ENCODE measurements at places on chromosomes 3 and 15.

DNA sequence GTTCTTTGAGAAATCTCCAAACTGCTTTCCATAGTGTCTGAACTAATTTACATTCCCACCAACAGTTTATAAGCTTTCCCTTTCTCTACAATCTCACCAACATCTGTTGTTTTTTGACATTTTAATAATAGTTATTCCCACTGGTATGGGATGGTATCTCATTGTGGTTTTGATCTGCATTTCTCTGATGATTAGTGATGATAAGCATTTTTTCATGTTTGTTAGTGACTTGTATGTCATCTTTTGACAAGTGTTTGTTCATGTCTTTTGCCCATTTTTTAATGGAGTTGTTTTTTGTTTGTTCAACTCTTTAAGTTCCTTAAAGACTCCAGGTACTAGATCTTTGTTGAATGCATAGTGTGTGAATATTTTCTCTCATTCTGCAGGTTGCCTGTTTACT lies 116.6 kb upstream of the TSC22D2 start:
- no peak for DNase-seq

GRCh38 chr3:47715928-47716327 lies 65.8 kb downstream of the SMARCC1 start:
- no peak for DNase-seq

DNA sequence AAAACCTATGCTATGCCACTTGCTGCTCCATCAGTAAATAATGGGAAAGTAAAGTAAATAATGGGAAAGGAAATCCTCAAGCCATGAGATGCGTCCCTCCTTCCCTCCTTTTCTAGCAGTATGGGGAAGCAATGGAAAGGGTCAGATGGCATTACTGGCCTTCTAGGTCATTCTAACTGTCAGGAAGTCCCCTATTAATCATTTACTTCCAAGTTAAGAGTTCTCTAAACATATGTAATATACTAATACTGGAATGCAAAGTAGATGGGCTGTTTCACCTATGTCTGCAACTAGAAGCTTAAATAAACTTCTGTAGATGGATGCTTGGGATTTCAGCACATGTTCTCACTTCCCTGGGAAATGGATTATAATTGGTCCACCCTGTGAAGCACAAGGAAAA lies 55.9 kb downstream of the MDFIC2 start:
- DNase-seq = no peak

GRCh38 chr3:159910991-159911663 lies 77.5 kb upstream of the IL12A start:
- DNase-seq = no peak

- no peak for DNase-seq
Observed at GRCh38 chr3:194327218-194328052, 23.7 kb downstream of the CPN2 start.

DNA sequence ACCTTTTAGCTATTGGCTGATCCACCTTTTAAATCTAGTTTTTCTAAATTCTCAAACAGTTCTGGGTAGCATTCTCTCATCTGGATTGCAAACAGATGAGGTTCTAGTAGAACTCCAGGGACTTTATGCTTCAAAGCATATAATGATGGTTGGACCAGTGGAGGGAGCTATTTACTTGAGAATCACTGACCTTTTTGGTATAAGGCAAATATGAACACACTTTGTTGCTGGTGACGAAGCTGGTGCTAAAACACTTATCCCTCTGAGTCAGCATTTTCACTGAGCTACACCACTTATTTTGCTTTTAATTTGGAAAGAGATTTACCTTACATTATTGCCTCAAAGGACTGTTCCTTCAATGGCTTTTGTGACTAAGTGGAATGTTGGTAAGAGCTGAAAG lies 58.6 kb upstream of the SLITRK3 start:
- no peak for DNase-seq

DNA sequence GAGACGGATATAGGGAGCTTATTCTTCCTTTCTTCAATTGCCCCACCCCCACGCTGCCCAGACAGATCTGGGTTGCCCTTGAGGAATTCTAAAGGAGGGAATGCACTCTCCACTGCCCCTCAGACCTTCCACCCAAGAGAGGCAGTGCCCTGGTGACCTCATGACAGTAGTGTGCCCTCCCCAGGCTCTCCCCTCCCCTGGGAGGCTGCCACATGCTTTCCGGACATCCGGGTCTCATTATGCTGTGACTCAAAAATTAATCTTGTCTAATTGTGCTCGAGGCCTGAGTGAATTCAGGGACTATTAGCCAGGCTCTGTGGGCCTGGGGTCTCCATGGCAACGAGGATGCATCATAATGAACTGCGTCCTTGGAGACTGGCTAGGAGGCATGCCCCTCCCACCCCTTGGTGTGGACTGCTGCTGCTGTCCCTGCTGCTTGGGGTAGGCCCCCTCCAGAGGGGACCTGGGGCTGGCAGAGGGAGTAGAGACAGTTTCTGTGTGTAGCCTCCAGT lies 20.8 kb downstream of the CORO2B start:
- no peak for DNase-seq

- DNase-seq = no peak
Observed at GRCh38 chr3:10389995-10390394, 69.1 kb upstream of the SEC13 start.

GRCh38 chr3:111617912-111618601 lies 22.9 kb upstream of the ZBED2 start:
- no peak for DNase-seq

- DNase-seq = no peak
Observed at GRCh38 chr3:43319376-43319775, 33.0 kb downstream of the SNRK start.

DNA sequence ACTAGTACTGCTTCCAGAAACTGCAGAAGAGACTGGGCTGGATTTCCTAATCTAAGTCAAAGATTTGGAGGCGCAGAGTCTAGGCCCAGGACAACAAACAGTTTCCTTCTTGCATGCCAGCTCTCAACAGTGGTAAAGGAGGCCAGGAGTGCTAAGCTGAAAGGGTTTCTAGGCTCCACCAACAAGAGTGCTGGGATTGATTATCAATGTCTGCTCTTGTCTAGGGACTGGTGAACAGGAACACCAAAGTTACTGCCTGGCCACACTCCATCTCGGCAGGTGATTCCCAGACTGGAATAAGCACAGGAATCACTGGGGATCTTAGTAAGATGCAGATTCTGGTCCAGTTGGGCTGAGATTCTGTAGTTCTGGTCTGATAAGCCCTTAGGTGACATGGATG lies 22.8 kb upstream of the FGD5 start:
- peak; percentile 37 for DNase-seq

GRCh38 chr3:106619-107018 lies 89.9 kb upstream of the CHL1 start:
- no peak for DNase-seq

DNA sequence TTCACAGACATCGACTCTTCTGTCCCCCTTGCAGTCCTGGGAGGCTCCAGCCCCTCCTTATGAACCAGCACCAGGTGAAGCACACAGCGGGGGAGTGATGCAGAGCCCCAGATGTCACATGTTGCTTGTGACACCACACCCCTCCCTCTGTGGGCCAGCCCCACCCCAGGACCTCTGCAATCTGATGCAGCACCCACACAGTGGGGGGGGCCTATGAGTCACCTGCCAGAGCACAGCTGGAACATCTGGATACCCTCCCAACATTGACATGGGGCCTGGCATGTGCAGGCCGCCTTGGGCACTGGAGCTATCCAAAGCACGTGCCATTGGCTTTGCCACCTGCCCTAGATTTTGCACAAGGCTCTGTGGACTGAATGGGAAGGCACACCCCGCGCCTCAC lies 70.5 kb downstream of the FEM1B start:
- DNase-seq = no peak

DNA sequence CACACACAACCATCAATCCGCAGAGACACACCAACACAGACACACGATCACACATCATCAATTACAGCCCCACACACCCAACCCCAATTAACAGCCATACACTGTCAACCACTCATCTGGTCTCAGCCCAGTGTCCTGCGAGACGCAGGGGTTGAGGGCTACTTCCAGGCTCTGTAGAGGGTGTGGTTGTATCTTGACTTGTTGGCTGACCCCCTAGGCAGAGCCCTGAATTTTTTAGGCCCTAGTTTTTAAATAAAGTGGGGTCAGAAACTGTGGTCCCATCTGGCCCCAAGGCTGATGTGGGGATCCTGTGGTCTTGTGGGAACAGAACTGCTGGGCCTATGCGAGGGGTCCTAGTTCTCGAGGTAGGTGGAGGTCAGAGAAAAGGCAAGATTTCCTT lies 9.2 kb downstream of the VILL start:
- peak; percentile 55 for DNase-seq

DNA sequence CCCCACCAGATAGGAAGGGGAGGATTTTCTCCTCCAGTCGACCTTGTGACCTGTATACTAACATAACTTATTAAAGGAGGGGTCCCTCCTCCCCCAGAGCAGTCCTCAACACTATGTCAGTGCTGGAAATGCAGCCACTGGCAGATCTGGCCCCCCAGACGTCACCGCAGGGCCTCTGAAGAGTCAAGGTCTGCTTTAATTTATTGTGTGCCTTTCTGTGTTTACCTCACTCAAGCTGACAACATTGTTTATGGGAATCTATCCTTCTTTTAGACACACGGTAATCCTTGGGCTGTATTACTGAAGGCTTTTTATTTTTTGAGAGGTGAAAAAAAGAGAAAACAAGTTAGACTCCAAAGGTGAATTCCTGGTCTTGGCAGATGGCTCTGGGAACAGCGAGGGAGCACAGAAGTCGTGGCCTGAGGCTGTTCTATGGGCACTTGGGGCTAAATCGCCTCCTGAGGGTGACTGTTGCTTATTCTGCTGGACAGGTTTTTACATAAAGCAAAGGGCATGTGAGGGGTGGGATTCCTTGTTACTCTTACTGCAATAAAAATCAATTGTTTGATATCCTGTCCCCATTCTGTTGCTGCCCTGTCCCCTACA lies 13.5 kb upstream of the NR2C2 start:
- no peak for DNase-seq

DNA sequence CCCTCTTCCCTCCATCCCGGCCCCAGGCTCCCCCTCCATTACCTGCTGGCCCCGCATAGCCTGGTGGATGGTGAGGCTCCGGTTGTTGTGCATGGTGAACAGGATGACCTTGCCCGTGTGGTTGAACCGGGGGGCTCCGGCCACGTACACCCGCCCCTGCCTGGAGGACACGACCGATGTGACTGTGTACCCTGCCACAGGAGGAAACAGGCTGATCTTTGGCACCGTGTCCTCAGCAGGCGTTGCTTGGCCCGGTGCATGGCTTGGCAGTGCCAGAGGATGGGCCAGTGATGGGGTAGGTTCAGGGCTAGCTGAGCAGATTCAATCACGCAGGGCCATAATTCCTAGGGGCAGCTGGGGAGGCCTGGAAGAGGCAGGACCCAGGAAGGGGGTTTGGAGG lies 58.1 kb downstream of the FEM1B start:
- no peak for DNase-seq

GRCh38 chr15:75163150-75163564 lies 38.5 kb upstream of the C15orf39 start:
- DNase-seq = no peak

GRCh38 chr15:74364936-74365597 lies 2.4 kb downstream of the CYP11A1 start:
- DNase-seq = peak; percentile 38

DNA sequence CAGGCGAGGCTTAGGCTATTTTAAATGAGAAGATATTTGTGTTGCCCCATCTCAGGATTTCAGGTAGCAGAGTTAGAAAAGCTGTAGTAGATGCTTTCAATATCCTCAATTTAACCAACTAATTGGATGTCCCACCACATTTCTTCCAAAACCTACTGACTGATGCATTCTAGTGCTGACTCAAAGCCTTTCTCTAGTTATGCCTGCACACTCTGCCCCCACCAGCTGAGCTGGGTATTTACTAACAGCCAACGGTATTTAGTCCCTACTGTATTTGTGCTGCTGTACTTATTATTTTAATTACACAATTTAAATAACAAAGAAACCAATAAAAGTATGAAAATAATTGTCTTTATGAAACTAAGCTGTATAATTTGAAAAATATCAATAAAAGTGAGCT lies 139.5 kb downstream of the OSBPL10 start:
- DNase-seq = no peak

DNA sequence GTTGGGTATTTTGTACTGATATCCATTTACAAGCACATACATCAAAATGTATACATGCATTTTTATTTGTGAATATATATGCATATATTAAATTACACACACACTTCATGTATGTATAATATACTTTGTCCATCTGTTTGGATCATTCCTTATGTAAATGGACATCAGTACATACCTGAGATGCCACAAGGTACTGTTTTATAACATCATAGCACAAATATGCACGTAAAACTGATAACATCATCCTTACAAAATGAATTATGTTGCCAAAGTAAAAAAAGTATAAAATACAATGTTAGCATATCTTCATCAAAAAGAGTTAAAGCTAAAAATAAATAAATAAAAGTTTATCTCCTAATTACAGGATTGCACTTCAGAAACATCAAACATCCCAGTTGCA lies 634.8 kb upstream of the UBE2E2 start:
- DNase-seq = no peak

DNA sequence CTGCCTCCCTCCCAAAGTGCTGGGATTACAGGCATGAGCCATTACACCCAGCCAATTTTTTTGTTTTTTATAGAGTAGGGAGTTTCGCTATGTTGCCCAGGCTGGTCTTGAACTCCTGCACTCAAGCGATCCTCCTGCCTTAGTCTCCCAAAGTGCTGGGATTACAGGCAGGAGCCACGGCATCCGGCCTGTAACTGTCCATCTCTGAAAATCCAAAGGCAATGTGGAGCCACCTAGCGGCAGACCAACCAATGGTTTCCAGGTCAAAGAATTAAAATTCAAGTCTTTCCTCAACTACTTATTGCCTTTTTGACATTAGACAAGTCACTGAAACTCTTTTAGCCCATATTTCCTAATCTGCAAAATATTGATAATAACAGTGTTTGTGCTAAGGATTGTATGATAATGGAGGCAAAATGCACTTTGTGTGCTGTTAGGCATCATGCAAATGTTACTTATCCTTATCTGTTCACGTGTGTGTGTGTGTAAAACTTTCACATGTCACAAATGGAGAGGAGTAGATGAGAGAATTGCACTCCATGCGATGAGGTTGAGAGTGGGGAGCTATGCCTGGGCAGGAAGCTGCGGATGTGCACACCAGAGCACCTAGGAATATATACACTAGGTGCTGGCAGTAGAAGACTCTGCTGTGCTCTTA lies 48.7 kb downstream of the COL8A1 start:
- DNase-seq = peak; percentile 72

GRCh38 chr3:29759411-29760225 lies 478.7 kb downstream of the RBMS3 start:
- no peak for DNase-seq

DNA sequence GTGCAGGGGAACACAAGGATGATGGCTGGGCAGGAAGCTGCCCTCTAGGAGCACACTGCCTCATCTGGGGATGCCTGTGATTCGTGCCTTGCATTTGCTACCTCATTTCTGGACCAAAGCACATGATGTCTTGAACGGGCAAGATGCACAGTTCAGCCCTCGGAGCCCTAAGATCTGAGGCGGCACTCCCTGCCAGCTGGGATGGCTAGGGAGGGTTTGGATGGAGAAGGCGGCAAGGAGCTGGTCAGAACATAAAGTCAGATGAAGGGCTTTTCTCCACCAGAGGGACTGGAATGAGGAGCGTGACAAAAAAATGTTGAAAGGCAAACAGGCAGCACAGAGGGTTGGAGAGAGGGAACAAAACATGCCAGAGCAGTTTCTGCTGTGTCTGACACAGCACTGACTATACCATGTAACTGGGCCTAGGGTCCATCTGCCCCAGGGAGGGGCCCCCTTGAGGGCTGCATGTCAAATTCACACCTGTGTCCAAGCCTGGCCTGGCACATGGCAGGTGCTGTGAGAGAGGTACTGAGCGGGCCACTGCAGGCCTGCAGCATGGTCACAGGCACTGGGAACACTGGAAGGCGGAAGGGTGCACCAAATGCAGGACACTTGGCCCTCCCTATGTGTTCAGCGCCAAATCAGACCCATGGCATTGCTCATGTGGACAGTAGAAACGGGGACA lies 21.7 kb downstream of the TMEM43 start:
- DNase-seq = no peak

Data from sigmoid colon (tissue), 7 donors.